Sigmoid colon (tissue), 7 donors: ENCODE measurements at places on chromosomes 1 and 21.

DNA sequence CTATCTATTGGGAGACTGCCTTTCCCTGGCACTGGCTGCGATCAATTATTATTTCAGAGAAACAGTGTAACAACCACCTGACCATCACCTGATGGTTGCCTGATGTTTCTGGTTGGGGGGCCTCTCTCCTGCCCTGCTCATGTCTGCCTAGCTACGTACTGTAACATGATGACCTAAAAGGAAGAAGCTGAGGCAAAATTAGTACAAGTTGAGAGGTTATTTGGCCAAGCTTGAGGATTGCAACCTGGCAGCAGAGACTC is 58.3 kb downstream of the OLFML3 start:
- no peak for DNase-seq

DNA sequence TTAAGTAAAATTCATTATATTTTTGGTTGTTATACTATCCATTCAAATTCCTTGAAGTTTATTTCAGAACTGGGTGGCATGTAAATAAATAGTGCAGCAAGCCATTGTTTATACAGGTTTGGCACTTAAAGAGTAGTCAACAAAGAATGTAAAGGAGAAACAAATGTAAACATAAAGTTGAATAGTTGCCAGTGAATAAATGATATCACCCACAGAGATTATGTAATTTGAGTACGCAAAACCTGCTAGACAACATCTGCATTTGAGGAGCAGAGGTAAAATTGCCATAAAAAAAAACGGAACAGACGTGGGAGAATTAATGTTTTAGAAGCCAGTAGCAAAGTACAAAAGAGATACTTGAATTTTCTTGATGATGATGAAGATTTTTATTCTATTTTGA is 111.6 kb downstream of the ADGRL2 start:
- no peak for DNase-seq

DNA sequence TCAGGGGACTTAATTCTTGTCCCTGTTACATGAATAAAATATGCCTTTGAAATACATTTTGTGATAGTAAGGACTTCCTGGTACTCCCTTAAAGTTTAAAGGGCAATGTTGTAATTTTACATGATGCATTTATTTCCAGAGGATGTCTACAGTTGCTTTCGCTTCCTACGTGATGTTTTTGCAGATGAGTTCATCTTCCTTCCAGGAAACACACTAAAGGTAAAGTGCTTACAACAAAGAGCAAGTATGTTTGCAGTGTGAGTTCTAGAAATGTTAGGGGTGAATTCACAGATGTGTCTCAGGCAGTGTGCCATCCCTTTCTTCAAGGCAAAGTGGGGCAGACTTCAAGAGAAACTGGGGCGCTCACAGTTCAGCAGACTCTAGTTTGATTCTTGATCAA is 31.2 kb downstream of the GNPAT start:
- DNase-seq: no peak

- DNase-seq: no peak
These were observed 103.8 kb downstream of the TNFSF18 start for GRCh38 chr1:172946814-172947507.

DNA sequence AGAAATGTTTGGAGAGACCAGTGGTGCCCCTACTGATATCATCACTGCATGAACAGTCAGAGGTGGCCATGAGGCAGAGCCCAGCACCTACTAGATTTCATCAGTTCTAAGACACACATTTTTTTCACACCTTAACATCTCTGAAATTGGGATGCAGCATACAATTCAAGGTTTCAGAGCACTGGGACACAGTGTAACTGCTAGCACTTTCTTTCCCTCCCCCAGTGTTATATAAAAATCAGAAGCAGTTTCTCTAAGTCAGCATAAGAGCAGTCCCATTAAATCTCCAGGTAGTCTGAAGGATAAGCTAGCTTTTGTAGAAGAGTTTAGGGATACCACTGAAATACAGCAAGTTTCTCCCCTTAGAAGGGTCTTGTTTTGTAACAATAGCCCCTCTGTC is 10.0 kb upstream of the ANGPTL7 start:
- DNase-seq: no peak

DNA sequence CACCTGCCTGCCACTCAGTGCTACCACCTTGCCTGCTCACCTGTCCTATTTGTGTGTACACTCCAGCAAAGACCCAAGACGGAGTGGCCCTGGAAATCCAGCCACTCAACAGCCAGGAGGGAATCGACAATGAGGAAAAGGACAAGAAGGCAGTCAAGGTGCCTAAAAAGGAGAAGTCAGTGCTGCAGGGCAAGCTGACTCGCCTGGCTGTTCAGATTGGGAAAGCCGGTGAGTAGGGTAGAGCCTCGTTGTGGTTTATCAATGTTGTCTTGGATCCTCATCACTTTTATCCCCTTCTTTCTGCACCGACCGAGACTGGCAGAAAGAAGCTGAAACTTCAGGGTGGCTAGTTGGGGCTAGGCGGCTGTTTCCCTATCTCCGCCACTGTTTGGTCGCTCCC is 61.4 kb upstream of the LAX1 start:
- DNase-seq: no peak

- DNase-seq: peak; percentile 50
These were observed 61.3 kb downstream of the TRIM11 start for GRCh38 chr1:228345201-228345930.

DNA sequence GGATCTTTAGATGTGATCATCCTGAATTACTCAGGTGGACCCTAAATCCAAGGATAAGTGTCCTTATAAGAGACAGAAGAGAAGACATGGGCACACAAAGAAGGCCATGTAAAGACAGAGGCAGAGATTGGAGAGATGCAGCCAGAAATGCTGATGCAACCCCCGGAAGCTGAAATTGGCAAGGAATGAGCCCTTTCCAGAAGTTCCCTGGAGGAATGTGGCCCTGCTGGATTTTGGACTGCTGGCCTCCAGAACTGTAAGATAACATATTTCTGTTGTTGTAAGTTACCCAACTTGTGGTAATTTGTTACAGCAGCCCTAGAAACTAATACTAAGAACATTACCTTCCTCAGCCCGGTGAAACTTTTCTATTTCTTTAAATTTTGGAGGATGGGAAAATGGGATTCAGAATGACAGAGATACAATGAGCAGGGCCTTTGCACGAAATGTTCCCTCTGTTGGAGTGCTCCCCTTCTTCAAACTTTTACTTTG is 11.2 kb upstream of the PLPP3 start:
- DNase-seq: no peak

DNA sequence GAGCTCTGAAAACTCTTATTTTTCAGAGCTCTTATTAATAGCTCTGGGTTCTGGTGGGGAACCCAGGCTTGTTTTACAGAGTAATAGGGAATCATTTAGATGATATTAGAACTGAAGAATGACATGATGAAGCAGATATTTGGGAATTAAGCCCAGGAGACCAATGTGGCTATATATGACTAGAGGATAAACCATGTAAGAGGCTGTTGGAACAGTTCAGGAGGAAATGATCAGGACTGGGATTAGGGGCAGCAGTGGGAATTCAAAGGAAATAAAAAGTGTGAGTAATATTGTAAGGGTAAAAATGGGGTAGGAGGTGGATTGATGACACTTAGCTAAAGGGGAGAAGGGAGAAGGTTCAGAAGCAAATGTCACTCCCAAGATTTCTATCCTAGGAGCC is 58.6 kb downstream of the GIPC2 start:
- DNase-seq: no peak

GRCh38 chr21:35578347-35578782 is 482.0 kb downstream of the SETD4 start:
- DNase-seq: no peak

DNA sequence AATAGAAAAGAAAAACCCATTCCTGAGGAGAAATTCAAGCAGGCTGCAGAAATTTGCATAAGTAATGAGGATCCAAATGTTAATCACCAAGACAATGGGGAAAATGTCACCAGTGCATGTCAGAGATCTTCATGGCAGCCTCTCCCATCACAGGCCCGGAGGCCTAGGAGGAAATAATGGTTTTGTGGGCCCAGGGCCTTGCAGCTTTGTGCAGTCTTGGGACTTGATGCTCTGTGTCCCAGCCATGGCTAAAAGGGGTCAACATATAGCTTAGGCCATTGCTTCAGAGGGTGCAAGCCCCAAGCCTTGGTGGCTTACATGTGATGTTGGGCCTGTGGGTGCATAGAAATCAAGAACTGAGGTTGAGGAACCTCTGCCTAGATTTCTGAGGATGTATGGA is 22.7 kb downstream of the RAB3GAP2 start:
- DNase-seq: no peak

GRCh38 chr1:90391126-90391525 is 326.0 kb downstream of the BARHL2 start:
- no peak for DNase-seq

GRCh38 chr1:163331116-163331515 is 9.4 kb downstream of the NUF2 start:
- DNase-seq: no peak

DNA sequence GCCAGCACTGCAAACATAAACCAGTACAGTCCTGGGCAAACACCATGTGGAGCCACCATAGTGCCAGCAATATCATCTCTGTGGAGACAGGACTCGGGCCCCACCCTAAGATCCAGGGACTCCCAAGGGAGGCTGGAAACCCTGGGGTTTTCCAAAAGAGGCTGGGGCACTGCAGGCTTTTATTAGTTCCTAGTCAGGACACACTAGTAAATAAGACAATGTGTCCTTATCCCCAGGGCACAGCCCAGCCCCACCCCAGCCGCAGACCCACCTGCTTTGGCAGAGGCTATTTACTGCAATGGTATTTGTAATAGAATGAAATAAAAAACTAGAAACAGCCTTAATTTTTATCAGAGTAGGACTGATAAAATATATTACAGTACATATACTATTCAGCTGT is 486 bp upstream of the GJB3 start:
- peak; percentile 48 for DNase-seq

GRCh38 chr1:234771642-234772344 is 161.8 kb upstream of the IRF2BP2 start:
- no peak for DNase-seq

- no peak for DNase-seq
These were observed 536.6 kb upstream of the CAMK1G start for GRCh38 chr1:209046935-209047334.

- no peak for DNase-seq
These were observed 8.0 kb upstream of the LCE5A start for GRCh38 chr1:152502496-152503180.
